Iris pigment epithelial cell (primary cell): ENCODE measurements at places on chromosomes 5 and 9.

GRCh38 chr5:149528281-149529060 is 22.8 kb downstream of the CSNK1A1 start:
- DNase-seq = no peak

DNA sequence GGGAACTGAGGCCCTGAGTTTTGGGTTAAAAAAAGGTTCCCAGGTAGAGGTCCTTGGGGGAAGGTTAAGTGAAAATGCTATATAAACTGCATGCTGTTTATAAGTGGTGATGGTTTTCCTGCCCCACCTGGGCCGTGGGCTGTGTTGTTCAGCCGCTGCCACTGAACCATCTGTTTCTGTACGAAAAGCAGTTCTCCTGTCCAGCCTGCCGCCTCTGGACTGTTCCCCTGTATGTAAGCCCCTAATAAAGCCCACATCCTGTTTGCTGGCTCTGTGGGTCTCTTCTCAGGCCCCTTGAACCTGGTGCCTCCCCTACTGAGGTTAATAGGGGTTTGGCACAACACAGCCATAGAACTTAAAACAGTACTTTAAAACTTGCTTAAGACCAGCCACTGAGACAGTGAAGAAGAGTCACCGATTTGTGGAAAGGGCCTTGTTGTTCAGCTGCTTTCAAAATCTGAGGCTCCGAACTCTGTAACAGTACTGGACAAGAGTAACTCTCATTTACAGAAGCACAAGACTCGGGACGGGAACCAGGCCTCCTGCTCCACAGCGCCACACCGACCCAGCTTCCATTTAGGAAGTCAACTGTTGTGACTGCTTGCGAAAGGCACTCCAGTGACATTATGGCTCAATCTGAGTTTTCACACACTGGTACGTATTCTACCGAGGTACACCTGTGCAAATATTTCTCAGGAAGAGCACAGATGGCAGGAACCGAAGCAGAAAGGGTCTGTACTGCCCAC is 192.5 kb downstream of the CDK5RAP2 start:
- DNase-seq = no peak

GRCh38 chr5:57339521-57339920 is 143.1 kb downstream of the ACTBL2 start:
- no peak for DNase-seq

DNA sequence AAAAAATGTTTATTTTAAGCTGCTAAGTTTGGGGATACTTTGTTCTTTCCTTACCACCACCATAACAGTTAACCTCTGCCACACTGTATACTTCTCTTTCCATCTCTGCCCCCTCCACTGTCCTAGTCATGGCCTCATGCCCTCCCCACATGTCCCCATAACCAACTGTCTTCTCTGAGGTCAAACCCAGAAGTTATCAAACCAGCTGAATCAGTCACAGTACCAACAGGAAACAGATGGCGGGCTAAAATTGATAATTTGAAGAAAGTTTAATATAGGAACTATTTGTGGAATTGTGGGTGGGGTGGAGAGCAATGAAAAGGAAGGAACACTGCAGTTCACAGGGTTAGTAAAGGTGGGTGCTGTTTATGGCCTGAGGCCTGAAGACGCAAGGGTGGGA is 5.7 kb upstream of the DCTN4 start:
- no peak for DNase-seq

GRCh38 chr5:142242272-142242671 is 82.5 kb downstream of the SPRY4 start:
- no peak for DNase-seq

DNA sequence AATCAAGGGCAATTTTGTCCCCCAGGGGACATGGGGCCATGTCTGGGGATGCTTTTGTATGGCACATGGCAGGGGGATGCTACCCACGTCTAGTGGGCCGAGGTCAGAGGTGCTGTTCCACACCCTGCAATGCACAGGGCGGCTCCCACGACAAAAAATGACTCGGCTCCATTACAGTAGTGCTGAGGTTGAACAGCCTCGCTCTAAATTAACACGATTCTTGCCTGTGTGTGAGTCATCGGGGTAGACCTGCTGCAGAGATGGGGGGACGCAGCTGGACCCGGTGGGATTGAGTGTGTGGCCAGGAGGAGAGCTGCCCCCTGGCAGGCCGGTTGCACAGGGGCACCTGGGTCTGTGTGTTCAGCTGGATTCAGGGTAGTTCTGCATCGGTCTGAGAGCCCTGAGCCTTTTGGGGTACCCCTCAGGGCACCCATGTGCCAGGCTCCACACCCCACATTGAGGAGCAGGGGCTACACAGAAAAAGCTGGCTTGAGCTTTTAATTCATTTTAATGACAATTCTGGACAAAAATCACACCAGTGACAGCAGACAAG is 20.0 kb upstream of the COL5A1 start:
- no peak for DNase-seq

GRCh38 chr5:141149812-141150211 is at the start of gene PCDHB6:
Gene PCDHB6 (plus strand): TSS chr5:141150057. CDS start chr5:141150258, 201 bp downstream.
- DNase-seq = peak; percentile 11

GRCh38 chr5:80217667-80218066 is 38.2 kb downstream of the SERINC5 start:
- DNase-seq = no peak

DNA sequence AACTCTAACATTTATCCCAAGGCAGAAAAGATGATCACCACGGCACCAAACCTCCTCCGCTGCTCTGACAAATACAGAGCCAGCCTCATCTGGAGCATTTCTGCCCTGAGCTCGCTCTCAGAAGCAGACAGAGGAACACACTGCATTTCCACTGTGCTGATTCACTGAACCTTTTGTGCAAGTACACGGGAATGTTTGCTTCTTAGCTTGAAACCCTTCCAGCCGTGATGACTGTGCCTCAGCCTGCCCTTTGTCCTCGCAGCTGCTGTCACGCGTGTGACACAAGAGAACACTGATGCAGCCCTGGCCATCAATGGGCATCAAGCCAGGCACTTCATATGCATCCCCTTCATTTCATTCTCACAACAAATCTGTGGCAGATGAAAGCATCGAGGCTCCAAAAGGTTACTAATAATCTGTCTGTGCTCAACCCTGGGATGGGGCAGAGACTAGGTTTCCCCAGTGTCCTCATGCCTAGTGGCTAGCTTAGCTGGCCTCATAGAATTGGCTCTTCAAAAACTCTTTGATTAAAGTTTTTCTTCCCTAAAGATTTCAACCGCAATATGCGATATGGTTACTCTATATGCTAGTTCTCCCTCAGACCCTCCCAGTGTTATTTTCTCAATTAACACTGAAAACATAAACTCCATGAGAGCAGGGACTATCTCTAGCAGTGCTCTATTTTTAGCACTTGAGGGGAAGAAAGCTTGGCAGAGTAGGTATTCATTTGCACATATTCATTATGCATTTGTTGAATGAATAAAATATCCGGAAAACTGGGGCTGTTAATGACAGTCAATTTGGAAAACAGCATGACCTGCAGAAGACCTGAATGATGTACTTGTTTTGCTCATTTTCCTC is 7.3 kb downstream of the CDC14B start:
- DNase-seq = peak; percentile 94

GRCh38 chr9:71364186-71364955 is 242.9 kb upstream of the TRPM3 start:
- DNase-seq = no peak

DNA sequence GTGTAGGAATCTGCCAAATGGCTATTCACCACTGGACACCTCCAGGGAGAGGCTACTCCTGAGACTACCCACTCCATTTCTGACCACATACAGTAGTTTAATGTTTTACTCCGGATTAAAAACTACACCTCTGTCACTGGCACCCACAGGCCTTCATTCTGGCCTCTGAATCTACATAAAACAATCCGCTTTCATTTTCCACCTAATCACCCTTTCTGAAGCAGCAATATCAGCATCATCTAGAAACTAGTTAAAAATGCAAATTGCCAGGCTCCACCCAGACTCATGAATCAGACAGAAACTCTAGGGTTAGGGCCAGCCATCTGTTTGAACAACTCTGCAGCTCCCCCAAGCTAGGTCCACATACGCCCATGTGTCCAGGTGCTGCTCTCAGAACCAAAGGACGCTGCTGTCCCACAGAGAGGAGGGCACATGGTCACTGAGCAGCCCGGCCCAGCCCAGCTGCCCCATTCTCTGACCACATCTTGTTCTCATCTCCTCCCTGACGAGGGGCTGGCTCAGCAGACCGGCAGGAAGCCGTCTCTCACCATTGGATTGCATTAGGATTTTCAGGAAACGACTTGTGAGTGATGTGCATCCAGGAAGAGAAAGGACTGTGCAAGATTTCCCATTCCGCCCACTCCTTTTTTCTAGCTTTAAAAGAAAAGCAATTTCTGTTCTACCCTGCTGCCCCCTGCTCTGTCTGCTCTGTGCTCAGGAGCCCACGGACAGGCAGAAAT is 34.7 kb downstream of the ADAM19 start:
- peak; percentile 88 for DNase-seq

- DNase-seq = no peak
Measured at GRCh38 chr5:54273715-54274114, 36.7 kb downstream of the ARL15 start.

GRCh38 chr9:104855807-104856206 is 72.1 kb downstream of the ABCA1 start:
- DNase-seq = no peak

DNA sequence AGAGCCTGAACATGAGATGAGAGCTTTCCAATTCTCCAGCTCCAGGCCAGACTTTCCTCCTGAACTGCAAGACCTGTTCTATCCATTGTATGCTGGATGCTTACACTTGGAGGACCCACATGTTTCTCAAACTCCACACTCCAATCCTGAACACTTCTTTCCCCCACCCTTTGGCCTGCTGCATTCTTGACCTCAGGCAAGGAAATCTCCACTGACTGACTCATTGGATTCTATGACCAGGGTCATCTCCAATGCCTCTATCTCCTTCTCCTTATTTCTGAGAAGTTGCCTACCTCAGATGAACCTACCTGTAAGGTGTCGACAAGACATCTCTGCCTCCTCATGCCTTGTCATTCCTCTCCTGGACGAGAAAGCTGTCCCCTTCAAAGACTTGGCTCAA is 153.6 kb downstream of the CRB2 start:
- no peak for DNase-seq

DNA sequence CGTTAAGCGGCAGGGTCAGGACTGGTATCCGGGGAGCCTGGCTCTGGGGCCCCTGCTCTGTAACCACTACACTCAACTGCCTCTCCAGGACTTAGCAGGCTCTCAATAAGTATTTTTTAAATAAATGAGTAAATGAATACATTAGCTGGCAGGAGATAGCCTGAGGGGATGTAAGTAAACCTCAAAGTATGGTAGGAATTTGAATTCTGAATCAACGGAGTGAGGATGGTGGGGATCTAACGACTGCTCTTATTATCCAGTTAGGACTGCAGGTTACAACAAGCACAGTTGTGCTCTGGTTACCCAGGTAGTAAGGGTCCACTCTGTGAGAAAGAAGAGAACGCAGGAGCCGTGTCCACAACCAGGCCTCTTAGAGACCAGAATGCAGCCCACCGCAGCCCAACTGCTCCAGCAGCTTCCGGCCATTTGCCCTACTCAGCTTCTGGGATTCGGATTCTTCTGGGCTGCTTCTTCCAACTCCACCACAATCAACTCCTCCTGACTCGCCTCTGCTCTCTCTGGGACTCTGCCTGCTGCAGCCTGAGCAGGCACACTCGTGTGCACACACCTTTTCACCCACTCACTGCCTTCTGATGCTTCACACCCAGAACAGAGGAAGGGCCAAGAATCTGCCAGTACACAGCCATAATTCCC is 52.6 kb downstream of the MED27 start:
- DNase-seq = peak; percentile 76
